ENCODE measurements at places on chromosomes 3 and 15. TPM values are rescaled to one million over a fixed set of nuclear protein-coding genes. Genes with fewer than 3 reads are reported as not detected.

DNA sequence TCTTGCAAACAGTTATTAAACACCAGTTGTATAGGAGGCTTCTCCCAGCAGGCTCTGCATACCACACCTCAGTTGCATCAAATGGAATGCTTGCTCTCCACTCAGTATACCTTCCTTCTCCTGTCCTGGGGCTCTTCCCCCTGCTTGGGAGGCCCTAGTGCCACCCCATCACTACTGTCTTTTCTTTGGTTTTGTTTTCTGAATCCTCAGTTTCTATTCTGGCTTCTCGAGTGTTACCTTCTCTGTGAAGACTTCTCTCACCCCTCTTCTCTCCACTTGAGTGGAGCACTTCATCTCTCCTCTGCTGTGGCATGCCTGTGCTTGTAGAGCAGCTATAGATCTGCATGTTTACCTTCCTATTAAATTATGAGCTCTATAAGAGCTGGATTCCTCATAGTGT, 75.7 kb upstream of the TPRG1 start:
- DNase-seq = no peak

ITIH4 gene
- 5.5 TPM for total RNA-seq

- no peak for DNase-seq
Observed at GRCh38 chr3:61903931-61904657, 342.7 kb downstream of the PTPRG start.

DNA sequence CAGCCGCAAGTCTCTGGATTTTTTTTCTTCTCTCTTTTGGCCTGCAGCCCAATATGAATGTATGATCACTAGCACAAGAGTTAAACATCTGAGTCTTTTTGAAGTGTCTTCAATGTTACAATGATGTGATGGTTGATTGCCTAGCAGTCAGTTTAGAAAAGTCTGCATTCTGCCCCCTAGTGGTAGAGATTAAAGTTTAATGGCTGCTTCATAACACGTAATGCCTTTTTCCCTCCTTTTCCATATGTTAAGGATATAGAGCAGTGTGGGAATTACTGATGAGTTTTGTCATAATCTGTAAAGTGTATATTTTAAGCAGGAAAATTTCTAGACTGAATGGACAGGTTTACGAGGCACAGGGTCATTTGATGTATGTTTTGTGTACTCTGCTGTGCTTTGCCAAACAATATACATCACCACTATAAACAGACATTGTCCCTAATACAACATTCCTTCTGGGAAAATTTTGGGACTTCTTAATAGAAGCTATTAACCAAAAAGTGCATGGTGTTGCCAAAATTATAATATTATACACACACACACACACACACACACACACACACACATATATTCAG, 1038.5 kb upstream of the NR2F2 start:
- no peak for DNase-seq

DNA sequence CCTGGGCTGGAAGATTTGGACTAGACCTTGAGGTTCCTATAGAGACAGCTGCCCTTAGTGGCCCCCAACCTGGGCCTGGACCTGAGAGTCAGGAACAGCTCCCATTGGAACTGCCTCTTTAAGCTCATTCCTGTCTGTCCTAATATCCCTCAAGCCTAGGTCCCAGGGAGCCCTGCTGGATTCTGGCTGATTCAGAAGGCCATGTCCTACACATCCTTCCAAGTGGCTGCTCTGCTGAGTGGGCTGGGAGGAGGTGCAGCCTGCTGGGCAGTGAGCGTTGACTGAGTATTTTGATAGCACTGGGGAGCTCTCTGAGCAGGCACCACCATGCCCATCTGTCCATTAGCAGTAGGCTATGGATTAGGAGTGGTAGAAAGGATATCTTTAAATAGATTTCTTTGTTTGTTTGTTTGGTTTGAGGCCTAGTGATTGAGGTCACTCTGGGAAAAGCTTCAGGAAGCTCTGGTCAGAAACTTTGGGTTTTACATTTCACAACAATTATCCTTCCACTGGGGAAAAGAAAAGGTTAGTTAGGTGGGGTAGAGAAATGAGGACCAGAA, 54.6 kb upstream of the ATOSA start:
- DNase-seq = no peak

CELSR3 gene
- total RNA-seq = 15.8 TPM

ARRDC4 gene
- 0.90 TPM for total RNA-seq
